ENCODE measurements at places on chromosomes 5 and 9.

GRCh38 chr9:109769250-109769649 is 10.7 kb upstream of the PALM2AKAP2 start:
- no peak for DNase-seq

- no peak for DNase-seq
These were observed 3.2 kb upstream of the ADRA1B start for GRCh38 chr5:159913048-159913447.

GRCh38 chr5:40972434-40972833 is 63.1 kb downstream of the C7 start:
- no peak for DNase-seq

DNA sequence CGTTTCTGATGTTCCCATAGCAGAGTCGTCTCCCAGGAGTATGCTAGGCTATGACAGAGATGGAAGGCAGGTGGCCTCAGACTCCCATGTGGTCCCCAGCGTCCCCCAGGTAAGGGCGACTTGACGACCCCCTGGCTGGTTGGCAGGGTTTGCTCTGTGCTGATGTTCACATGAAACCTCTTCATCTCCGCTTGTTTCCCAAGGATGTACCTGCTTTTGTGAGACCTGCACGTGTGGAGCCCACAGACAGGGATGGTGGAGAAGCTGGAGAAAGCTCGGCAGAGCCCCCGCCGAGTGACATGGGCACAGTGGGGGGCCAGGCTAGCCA is 108.3 kb downstream of the WNK2 start:
- DNase-seq = no peak

DNA sequence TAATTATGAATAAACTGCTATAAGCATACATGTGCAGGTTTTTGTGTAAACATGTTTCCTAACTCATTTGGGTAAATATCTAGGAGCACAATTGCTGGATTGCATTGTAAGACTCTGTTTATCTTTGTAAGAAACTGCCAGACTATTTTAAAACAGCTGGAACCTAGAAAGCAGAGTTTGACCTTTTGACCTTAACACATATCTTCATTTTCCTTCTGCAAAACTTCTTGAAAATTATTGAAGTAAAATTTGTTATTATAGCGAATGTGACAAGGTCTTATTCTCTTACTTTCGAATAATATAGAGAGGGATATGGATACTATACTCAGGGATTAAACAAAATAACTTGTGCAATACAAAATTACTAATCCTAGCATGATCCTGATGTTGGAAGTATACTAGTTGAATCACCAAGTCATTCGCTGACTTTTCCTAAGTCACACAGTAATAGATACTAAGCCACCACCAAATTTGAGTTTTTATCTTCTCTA is 3.2 kb upstream of the ANXA1 start:
- DNase-seq = no peak

DNA sequence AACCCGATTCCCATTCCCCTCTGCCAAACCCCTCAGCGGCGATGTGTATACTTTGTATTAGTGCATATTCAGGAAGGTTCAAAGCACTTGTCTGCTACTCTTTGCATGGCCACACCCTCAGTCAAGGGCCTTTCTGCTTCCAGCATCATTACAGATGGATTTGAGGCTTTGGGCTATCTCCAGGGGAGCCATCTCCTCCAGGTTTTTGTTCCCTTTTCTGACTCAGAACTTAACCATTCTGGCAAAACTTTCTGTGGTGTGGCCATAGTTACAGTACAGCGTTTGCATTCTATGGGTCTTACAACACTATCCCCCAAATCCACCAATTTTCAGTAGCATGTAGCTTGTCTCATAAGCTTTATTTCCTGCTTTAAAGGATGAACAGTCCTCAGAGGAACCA is 36.0 kb upstream of the SVEP1 start:
- no peak for DNase-seq

GRCh38 chr5:179900711-179901110 is 7.0 kb downstream of the TBC1D9B start:
- DNase-seq = no peak

All from activated CD4-positive, alpha-beta T cell treated with anti-CD3 and anti-CD28 coated beads, Interleukin-2, amount 10 ng/mL, durations not matched to agents 7 days and 5 days (primary cell).